ENCODE measurements at places on chromosomes 5 and 9.

GRCh38 chr5:158937381-158937952 lies 162.2 kb downstream of the EBF1 start:
- no peak for DNase-seq

- no peak for DNase-seq
Measured at GRCh38 chr5:32428426-32428825, 16.1 kb downstream of the ZFR start.

- no peak for DNase-seq
Measured at GRCh38 chr5:181028032-181028819, 11.8 kb upstream of the BTNL9 start.

DNA sequence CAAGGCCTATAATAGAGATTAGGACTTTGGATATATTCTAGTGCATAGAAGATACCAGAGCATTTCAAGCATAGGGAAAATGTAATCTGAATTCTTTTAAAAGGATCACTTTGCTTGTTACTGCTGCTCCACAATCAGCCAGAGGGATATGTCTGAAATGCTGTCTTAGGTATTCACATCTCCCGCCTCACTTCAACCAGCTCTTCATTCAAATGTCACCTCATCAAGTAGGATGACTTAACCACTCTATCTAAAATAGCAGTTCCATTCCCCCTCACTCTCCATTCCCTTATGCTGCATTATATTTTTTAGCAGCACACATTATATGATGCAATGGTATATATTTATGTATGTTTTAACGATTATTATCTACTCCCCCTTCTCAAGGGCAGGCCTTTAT lies 500.3 kb upstream of the GRIA1 start:
- no peak for DNase-seq

DNA sequence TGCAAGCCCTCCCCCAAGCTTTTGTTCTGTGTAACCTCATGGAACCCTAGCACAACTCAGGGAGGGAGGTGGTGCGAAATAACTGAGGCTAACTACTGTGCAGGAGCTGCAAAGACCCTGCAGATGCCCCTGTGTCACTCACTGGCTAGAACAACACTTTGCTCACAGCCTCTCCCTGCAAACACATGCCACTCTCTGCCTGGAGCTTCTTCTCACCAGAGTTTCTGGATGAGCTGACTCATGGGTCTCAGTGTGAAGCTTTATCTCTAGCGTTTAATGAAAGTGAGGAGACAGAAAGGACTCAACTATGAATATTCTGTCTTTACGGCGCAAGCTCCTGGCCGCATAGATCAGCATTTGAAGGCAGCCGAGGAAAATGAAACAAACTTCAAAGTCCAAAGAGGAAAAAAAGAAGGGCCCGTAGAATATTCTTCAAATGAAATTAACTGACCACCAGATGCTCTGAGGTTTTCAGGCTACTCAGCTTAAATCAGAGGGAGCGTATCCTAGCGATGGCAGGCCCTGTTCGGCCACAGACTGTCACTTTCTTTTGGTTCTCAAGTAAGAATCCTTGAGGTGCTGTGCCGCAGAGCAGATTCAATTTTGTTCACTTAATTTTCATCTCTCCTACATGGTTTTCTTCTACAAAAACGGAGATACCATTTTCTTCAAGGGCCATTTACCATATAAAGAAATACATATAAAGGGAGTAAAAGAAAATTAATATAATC lies 77.7 kb upstream of the TAS2R1 start:
- DNase-seq: no peak

GRCh38 chr5:134464988-134465815 lies 53.5 kb upstream of the CDKN2AIPNL start:
- DNase-seq: no peak

GRCh38 chr9:105413525-105413924 lies 34.3 kb upstream of the FSD1L start:
- DNase-seq: no peak

DNA sequence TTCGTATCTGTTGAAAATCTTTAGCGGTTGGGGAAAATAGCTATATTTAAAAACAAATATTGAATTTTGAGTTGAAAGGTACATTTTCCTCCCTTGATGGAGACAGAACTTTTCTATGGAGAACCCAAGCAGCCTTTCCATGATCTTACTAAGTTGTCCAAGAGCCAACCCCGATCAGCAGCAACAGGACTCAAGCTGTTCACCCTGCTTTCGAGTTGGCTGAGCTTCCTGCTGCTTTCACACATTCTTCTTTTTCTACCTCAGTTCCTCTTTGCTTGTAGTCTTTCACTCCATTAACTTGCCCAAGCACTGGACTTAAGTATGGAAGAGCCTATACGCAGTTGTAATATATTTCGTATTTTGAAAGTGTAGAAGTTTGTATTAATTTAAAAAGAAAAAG lies 59.4 kb downstream of the IL6ST start:
- DNase-seq: no peak

DNA sequence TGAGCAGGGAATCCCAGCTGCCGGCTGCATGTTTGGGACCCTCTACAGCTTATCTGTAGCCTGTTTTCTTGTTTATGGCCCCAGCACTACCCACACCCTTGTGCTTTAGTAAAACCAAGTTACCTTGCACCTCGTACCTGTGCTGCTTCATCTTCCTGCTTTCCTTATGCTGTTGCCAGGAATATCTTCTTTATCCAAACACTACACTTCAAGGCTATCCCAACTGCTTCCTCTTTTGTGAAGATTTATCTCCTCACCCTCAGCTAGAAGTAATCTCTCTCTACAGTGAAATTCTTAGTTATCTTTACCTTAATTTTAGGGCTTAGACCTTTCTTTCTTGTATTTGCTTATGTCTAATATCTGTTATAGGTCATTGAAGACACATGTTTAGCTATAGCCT lies 171.1 kb downstream of the KDM4C start:
- DNase-seq: no peak

DNA sequence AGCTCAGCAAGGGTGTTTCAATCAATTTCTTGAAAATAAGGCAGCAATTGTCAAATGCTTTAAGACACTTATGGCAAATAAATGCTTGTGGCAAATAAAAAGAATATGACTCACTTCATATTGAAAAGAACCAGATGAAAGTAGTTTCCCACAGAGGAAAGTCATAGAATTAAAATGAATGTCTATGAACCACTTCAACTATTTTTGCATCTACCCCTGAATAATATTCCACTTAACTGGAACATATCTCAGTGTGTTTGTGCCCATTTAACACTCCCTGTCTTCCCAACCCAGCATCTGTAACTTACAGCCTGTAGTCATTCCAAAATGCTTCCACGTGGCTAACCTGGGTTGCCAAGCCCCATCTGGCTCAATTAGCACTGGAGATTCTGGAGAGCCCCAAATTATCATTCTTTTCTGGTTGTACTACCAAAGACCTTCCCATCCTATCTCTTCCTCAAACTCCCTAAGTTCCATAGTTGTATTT lies 84.7 kb downstream of the FEM1C start:
- no peak for DNase-seq

DNA sequence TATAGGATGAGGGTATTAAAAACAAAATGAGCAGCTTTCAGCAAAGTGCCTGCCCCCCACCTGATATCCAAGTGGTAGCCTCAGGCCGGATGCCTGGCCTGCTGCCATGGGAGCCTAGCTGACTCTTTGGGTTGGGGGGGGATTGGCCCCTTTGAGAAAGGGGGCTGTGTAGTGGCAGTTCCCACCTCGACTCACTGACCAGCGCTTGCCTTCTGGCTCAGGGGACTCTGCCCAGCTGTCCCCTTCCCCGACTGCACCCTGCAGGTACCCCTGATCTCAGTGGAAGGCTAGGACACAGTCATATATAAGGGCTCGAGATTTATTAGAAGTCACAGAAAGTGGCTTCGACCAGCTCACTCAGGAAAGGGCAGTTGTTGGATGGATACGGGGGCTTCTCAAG lies 1.5 kb upstream of the NEUROG1 start:
- DNase-seq: no peak

GRCh38 chr9:80931163-80931562 lies 758.2 kb downstream of the TLE1 start:
- DNase-seq: no peak

DNA sequence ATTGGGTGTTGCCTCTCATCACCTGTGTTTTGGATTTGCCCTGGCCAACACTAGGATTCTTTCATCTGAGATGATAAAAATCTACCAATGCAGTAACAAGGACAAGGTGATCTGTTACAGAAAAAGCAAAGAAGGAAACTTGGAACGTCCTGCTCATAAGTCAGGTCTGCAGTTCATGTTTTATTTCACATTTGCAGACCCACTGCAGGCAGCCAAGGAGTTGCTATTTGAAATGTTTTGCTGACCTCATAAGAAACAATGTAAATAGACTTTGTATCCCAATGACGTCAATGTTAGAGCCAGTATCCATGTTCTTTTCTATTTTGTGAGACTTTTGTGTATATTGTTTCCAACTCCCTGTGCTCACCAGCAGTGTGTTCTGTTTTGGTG lies 312.9 kb downstream of the DEPDC1B start:
- DNase-seq: no peak

DNA sequence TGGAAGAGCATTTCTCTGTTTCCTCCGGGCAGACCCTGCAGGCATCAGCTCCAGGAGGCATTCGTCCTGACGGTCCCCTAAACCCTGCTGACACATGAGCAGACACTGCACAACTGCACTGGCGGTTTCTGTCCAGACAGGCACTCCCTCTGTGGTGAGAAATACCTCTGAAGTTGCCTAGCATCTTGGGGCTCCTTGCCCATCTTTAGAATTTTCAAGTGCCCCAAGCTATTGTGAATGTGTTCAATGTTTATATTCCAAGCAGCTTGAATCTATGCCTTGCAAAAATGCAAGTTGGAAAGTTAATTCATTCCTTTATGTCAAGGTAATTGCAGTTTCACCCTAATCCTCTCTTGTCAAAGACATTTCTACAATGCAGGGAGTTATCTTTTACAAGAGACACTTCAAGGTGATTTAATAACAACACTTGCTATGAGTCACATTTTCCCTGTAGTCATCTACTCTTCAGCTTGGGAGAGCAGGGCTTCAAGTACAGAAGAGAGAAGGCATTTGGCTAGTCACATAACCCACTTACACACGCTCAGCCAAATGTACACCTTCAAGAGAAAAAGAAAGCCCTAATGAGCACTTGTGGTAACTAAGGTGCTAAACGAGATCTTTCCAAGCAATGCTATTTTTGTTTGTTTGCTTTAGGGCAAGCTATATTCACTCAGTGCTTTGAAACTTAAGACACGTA lies 302.5 kb downstream of the MLLT3 start:
- DNase-seq: peak; percentile 20

DNA sequence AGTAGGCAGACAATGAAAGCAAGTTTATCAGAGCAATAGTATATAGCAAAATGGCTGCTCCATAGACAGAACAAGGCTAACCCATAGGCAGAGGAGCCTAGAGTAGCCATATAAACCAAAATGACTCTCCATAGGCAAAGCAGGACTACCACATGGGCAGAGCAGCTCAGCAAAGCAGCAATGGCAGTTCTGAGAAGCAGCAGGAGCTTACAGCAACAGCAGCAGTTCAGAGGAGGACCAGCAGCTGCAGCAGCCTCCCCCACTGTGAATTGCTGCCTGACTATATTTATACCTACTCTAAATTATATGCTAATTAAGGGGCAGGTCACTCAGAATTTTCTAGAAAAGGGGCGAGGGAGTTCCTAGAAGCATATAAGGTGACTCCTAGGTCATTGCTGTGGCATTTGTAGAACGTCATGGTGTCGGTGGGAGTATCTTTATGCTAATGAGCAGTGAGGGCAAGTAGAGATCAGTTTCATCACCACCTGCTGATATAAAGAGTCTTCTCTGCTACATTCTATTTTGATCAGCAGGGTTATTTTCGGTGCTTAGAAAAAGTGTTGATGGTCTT lies 1115.5 kb downstream of the DTWD2 start:
- DNase-seq: no peak

- DNase-seq: no peak
Measured at GRCh38 chr5:58456026-58456425, 3.9 kb downstream of the PLK2 start.

GRCh38 chr5:151870820-151871219 lies 53.8 kb downstream of the GLRA1 start:
- DNase-seq: peak; percentile 23

DNA sequence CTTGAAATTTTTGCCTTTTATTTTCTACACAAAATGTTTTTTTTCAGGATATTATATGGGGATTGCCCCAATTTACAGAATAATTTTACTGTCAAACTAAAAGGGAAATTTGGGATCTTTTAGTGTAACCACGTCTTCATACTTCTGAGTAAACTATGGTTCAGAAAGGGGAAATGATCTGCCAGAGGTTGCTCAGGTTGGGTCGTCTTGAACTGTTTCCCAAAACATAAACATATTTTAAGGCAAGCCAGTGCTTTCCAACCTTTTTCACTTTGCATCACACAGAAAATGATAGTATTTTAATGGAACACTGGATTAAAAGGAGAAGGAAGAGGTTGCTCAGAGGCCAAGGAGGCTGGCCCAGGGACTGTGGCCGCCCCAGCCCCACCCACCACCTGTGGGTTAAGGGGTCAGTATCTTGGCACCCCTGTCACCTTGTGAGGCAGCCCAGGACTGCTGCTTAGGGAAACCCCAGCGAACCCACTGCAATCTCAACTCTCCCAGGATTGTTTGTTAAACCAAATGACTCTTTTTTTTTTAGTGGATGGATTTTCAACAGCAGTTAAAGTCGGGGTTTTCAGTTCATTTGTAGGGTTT lies 142.7 kb upstream of the DHFR start:
- DNase-seq: no peak

DNA sequence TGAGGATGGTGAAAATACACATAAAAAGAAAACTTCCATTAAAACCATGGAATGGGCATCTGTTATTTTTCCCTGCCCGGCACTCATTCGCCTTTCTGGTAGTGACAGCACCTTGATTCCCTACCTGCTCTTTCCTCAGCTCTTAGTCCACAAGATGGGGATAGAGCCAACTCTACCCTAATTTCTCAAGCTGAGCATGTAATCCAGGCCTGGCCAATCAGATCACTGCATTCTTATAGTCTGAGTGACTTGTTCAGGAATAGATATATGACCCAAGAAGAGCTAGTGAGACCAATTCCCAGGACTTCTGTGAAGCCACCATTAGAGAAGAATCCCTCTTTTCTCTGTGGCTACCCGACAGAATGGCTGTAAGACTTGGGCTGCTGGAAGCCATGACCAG lies 58.1 kb downstream of the TSSK1B start:
- DNase-seq: no peak

DNA sequence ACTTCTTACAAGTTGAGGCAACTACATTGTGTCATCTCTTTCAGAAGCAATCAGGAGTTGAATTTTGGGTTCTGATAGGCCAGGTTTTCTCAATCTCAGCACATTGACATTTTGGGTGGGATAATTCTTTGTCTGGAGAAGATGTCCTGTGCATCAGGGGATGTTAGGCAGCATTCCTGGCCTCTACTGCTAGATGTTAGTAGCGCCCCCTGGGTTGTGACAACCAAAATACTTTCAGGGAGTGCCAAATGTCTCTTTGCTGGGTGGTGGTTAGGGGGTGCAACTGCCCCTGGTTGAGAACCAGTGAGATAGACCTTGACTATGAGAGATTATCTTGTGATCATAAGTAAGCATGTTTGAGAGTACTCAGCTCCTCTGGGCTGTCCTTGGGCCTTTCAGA lies 164.3 kb upstream of the KLF9 start:
- DNase-seq: no peak

DNA sequence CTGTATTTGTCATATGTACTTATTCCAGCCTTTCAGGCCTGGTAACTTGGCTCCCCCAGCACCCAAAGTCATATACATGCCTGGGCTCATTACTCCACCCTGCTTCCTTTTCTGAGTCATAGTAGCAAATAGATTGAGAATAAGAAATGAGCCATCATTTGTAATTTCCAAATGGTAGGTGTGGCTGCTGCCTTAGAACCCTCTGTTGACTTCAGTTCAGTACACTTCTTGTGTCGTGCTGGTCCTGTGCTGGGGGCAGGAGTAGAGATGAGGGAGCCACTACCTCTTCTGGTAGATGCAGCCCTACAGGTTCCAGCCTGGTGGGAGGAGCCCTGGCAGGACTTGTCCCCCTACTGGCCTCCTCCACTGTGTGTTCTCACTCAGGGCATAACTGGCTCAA lies 11.1 kb downstream of the GM2A start:
- DNase-seq: no peak
